Stimulated activated CD4-positive, alpha-beta T cell treated with anti-CD3 and anti-CD28 coated beads, TNF-alpha, amount 100 ng/mL, for 4 hours (primary cell): ENCODE measurements at places on chromosomes 5 and 9.

DNA sequence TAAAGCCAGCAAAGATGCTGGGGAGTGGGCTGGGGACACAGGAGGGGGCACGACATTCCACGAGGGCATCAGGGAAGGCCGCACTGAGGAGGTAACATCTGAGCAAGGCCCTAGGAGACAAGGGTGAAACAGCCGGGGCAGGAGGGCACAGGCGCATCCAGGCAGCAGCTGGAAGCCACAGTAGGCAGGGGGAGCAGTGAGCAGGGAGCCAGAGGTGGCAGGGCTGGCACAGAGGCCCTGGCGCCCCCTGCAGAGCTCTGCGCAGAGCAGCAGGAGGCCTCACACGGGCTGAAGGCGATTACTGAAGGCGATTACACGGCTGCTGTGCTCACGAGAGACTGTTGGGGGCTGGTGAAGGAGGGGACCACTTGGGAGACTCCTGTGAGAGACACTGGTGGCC, 15.4 kb downstream of the LMAN2 start:
- no peak for DNase-seq

DNA sequence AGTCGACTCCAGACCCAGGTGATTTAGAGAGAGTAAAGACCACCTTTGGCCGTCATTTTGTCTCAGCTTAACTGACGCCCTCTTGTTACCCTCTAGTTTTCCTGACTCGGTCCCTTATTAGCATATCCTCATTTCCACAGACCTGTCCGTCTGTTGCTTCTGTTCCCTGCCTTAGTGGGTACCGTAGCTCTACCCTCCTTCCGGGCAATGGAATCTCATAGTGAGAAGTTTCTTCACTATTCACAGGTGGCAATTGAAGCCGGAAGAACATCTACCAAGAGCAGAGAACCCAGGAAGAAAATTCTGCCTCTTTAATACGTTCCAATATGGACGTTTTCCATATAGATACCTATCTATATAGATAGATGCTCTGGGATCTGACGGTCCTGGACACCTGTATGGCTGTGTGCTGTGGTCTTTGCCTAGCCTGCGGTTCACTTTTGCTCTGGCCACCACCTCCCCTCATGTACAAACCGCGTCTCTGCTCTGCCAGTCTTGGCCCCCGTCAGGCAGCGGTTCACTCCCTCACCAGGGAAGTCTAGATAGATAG, 652 bp upstream of the TMEM161B start:
- DNase-seq: no peak

DNA sequence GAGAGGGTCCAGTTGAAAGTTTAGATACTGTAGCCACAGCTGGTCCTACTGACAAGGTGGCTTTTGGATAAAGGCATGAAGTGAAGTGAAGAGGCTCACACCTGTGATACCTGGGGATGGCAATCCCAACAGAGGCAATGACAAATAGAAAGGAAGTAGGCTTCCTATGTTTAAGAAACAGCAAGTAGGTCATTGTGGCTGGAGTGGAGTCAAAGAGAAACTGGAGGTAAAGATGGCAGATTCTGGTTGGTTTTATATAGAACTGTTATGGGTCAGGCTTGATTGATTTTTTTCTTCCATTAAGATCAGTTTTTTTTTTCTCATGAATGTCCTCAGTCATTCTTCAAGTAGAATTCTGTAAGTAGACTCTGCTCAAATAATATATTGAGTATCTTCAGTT, 79.5 kb downstream of the ANXA1 start:
- DNase-seq: no peak

GRCh38 chr9:34592895-34593601, 3.5 kb upstream of the CNTFR start:
- no peak for DNase-seq

DNA sequence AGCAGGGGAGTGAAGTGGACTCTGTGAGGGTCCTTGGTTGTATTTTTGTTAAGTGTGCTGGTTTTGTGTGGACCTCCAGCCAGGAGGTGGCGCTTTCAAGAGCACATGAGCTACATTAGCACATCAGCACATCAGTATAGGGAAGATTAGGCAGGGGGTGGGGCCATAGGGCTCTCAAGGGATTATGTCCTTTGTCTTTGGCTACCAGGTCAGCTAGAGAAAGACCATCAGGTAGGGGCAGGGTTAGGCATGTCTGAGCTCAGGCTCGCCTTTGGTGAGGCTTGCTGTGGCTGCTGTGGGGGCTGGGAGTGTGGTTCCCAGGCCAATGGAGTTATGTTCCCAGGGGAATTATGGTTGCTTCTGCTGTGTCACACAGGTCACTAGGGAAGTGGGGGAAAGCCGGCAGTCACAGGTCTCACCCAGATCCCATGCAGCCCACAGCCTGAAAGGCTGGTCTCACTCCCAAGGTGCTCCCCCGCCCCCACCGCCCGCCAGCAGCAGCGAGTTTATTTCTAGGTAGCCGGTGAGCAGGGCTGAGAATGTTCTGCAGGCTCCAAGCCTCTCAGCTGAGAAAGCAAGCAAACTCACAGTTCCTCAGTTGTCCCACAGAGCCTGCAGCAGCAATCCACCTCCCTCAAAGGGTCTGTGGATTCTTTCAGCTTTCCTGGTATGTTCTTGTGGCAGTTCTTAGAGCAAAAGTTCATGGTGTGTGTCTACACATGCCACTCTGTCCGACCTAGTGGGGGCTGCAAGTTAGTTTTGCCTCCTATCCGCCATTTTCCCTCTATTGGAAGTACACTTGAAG, 13.7 kb downstream of the OR1J1 start:
- DNase-seq: no peak

GRCh38 chr9:113370806-113371325, 5.9 kb downstream of the HDHD3 start:
- DNase-seq: no peak

GRCh38 chr5:10579536-10580521, 16.0 kb downstream of the ANKRD33B start:
- DNase-seq: no peak

GRCh38 chr5:6950250-6950649, 237.0 kb downstream of the TENT4A start:
- no peak for DNase-seq

- DNase-seq: no peak
Observed at GRCh38 chr9:114318416-114318815, 4.5 kb upstream of the ORM1 start.

- no peak for DNase-seq
Observed at GRCh38 chr5:55823151-55823796, 27.9 kb upstream of the IL31RA start.

DNA sequence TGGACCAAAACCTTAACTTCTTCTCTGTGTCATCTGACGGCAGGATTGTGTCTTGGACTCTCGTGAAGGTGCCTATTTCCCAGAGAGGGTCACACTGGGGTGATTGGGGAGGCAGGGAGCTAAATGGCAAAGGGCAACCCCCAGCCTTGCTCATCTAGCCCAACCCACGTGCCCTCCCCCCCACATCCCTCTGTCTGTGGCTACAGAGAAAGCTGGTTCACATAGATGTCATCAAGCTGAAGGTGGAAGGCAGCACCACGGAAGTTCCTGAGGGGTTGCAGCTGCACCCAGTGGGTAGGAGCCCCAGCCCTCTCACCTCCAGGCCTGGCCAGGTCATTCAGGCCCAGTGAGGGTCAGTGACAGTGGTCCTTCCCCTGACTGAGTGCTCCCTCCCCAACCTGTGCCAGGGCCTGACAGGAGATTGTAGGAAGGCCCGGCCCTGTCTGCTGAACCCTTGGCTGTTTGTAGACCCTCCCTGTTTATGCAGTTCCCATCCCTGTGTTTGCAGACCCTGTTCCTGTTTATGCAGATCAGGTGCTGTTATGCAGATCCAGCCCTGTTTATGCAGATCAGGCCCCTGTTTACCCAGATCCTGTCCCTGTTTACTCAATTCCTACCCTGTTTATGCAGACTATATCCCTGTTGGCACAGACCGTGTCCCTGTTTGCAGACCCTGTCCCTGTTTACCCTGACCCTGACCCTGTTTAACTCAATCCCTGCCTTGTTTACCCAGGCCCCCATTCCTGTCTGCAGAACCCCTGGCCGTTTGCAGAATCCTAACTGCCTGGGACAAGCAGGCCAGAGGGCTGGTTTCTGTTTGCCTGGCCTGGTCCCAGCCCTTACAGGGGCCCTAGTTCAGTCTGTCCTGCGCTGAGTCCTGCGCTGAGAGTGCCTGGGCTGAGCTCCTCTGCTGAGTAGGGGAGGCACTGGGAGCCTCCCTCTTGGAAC, 10.4 kb downstream of the ENHO start:
- no peak for DNase-seq

- no peak for DNase-seq
Observed at GRCh38 chr5:72366324-72366976, 46.3 kb downstream of the PTCD2 start.

DNA sequence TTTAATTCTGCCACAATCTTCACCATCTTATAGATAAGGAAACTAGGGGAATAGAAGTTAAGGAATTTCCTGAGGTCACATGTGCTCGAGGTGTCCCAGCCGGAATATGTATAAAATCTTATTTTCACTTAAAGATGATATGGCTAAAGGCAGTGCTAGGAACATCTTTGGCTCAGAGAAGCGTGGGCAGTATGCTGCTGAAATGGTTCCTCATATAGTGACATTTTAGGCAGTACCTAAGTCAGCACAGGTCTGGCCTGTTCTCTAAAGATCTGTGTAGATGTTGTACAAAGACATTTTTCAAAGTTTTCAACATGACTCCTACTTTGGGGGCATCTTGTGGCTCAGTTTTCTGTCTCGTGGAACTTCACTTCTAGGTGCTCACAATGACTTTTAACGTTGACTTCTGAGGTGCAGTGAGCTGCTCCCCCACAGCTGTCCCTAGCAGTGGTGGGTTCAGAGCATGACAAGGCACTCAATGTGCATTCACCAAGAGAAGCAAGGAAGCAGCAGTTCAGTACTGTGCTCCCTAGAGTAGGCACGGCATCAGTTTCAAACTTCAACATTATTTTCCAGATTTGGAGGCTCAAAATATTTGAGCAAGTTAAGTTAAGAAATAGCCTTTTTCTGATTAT, 40.3 kb downstream of the TNFAIP8 start:
- no peak for DNase-seq

DNA sequence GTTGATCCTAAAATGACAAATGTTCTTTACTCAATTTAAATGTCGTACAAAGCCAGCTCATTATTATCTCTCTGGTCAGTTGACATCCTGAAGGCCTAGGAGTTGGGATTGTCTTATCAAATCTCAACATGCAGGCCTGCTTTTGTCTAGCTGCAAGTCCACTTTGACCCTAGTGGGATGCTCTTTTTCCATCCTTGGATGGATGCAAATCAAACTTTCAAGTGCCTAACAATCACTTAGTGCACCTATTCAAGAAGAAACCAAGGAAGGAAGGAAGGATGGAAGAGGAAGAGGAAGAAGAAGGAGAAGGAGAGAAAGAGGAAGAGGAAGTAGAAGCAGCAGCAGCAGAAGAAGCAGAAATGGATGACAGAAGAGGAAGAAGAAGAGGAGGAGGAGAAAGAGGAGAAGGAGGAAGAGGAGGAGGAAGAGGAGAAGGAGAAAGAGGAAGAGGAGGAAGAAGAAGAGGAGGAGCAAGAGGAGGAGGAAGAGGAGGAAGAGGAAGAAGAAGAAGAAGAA, 109.6 kb downstream of the PIK3R1 start:
- DNase-seq: no peak
